T1000 (cell line): ENCODE measurements at places on chromosomes 4 and X.

GRCh38 chr4:81650606-81651242, 179.0 kb upstream of the RASGEF1B start:
- DNase-seq: no peak

GRCh38 chr4:54840992-54841768, 183.4 kb downstream of the KIT start:
- DNase-seq: no peak

DNA sequence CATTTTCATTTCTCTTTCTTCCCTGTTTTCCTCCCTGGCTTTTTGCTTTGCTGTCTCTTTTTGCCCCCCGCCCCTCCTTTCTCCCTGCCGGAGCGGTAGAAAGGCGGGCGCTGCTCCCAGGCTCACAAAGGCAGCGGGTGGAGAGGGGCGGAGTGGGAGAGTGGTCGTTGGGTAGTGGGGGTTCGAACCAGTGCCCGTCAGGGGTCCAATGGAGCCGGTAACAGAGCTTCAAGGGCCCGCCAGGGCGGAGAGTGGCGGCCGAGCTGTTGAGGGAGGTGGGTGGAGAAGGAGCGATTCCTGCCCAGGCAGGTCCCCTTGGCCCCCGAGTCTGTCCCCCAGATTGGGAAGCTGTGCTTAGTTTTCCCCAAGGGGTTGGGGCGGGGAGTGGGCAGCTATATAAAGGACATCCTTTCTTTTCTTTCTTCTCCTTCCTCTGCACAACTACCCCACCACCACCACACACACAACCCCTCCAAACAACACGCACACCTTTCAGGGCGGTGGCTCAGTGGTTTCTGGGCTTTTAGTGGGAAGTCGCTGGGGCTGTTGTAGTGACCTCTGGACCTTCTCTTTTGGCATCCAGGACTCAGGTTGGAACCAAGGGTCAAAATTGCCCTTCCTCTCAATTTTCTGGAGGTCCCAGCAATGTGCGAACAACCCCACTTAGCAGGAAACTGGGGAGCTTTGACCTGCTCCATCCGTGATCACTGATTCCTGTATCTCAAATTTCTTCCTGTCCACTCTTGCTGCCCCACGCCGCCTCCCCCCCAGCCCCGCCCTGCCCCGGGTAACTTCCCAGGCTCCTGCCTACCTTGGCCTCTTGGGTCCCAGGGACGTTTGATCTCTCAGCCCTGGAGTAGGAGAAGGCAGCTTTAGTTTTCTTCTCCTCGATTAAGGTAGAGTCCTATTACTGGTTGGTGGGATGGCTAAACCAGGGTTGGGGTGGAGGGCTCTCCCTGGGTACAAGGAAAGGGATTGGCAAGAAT, 1.9 kb downstream of the EFNB1 start:
- DNase-seq: no peak

GRCh38 chrX:152817078-152817764, 13.3 kb downstream of the CETN2 start:
- no peak for DNase-seq

- DNase-seq: no peak
Measured at GRCh38 chr4:2081540-2081939, 22.4 kb downstream of the NAT8L start.

- DNase-seq: no peak
Measured at GRCh38 chr4:97496298-97496873, 646.9 kb downstream of the STPG2 start.

- DNase-seq: no peak
Measured at GRCh38 chr4:127141856-127142255, 490.9 kb upstream of the INTU start.

DNA sequence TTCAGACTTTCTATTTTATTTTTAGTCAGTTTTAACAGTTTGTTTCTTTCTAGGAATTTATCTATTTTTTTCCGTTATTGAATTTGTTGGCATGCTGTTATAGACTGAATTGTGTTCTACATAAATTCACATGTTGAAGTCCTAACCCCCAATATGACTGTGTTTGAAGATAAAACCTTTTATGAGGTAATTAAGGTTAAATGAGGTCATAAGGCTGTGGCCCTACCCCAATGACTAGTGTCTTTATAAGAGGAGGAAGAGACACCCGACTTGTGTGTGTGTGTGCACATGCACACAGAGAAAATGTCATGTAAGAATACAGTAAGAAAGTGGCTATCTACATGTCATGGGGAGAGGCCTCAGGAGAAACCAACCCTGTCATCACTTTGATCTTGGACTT, 146.3 kb downstream of the BRWD3 start:
- no peak for DNase-seq

- no peak for DNase-seq
Measured at GRCh38 chrX:110863883-110864282, 68.3 kb upstream of the CHRDL1 start.

- no peak for DNase-seq
Measured at GRCh38 chr4:182017038-182017437, 226.2 kb upstream of the TENM3 start.

DNA sequence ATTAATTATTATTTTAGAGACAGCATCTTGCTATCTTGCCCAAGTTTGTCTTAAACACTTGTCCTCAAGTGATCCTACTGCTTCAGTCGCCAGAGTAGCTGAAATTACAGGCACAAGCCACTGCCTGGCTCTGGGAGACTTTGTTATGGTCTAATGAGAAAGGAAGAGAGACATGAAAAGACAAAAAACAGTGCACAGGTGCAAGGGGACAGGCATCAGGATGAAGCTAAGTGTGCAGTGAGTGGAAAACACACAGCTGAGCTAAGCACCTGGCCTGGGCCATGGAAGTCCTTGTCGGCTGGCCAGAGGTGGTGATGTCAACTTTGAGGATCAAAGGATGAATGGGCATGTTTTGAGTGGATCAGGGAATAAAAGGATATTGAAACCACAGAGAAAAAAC, 102.7 kb downstream of the HS3ST1 start:
- no peak for DNase-seq

GRCh38 chr4:26069218-26069617, 155.2 kb downstream of the SMIM20 start:
- DNase-seq: no peak

GRCh38 chrX:71365356-71365874, 742 bp upstream of the TAF1 start:
- no peak for DNase-seq

DNA sequence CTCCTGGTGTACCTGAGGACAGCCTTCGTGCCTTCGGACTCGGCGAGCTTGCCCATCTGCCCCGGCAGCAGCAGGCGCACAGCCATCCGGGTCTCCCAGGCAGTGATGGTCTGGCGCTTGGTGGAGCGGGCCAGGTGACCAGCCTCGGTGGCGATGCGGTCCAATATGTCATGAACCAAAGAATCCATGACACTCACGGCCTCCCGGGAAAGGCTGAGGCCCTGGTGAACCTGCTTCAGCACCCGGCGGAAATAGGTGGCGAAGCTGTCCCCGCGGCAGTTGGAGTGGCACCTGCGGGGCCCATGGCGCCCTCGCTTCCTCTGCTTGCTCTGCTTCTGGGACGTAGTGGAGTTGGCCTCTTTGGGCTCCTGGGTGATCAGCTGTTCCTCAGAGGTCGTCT, 350 bp downstream of the H2BW1 start:
- DNase-seq: no peak

DNA sequence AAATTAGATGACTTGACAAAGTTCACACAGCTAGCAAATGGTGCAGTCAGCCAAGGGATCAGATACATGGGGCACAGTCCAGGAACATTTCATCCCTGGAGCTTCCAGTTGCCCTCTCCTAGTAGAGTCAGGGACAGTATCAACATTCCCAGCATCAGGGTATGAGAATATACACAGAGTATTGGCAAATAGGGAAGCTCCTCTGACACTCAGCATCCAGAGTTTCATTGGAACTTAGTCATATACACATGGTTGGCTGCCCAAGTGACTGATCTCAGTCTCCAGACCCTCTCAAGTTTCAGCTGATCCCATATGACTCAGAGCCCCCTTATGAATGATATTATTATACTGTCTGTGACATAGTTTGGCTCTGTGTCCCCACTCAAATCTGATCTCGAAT, 13.7 kb upstream of the KCTD8 start:
- DNase-seq: no peak

GRCh38 chr4:48127682-48128404, 6.2 kb downstream of the TXK start:
- DNase-seq: peak; percentile 95

DNA sequence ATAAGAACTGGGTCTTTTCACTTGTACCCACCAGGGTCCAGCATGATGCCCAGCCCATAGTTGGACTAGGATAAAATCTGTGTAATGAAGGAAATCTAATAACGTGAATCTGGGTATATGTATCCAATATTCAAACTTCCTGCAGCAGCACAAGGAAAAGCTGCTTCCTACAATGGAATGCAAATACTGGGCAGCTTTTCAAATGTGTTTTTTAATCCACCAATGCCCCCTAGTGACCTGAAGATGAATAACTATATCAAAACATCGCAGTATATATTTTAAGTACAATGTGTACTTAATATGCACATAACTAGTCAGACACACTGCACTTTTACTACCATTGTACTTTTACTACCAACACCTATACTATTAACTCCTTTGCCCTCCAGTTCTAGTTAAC, 5.3 kb downstream of the APOO start:
- DNase-seq: no peak

DNA sequence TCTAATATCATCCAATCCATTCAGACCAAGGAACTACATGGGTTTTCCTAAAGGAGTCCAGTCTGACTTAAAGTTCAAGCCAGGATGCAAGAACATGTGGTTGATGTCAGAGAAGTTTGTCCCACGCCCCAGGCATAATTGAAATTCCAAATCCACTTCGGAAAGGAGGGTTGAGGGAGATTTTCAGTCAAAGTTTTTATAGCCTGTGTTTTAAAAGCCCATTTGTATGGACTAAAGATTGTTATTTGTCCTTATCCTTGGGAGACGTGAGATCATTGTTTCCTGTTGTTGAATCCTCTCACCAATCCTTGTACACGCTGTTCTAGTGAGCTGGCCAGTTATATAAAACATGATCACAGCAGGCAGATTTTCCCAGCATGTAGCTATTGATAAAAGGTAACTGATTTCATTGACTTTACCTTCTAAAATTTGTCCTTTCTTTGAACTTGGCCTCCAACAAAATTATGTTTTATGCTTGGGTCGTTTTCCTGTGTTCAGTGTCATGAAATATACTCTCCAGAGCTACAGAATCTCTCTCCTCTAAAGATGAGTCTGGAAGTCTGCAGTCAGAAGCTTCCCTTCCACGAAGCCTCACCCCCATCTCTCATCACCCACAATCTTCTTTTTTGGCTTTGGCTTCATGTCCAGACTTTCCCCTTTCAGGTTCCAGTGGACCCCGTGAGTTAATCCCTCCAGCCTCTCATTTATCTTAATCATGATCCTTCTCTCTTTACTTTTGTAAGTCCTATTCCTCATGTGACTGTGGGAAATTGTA, 92.9 kb downstream of the ATP10D start:
- no peak for DNase-seq

DNA sequence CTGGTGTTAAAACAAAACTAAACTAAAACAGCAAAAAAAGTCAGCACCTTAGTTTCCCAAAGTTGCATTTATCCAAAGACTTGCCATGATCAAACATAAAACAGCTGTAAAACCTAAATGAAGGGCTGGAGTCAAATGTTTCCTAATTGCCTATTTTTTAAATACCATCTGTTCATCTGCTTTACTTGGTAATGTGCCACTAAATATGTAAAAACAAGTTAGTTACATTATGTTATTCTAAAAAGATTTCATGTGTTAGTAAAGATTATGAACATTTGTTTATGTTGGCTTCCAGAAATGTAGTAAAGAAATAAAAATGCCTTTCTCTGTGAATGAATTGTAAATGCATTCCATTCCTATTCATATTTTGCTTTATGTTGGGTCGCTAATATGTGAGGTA, 977.8 kb downstream of the FSTL5 start:
- DNase-seq: no peak
